CD8-positive, alpha-beta memory T cell (primary cell): ENCODE measurements at places on chromosomes 4 and X.

- DNase-seq = no peak
Measured at GRCh38 chr4:92333016-92333415, 29.2 kb downstream of the GRID2 start.

GRCh38 chr4:100294356-100294755, 104.1 kb upstream of the DDIT4L start:
- no peak for DNase-seq

- no peak for DNase-seq
Measured at GRCh38 chr4:98977557-98977956, 18.0 kb upstream of the METAP1 start.

DNA sequence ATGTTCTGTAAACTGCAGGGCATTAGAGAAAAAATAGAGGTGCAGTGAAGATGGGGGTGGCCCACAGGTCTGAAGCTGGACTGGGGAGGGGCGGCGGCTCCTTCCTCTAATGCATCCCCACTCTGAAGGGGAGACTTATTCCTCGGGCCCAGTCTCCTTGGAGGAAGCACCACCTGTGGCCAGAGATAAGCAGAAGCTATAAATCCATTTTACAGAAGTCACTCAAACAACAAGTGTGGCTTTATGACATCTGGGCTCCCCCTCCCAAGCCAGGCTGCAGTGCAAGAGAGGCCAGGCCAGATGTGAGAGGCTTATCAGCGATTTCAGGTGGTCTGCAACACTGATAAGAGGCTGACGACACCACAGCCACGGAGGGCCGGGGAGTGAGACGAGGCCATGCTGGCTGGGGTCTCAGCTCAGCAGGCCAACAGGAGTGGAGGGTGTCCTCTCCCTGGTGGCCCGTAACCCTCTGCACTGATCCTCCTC, 15.8 kb downstream of the CYTL1 start:
- DNase-seq = no peak

- DNase-seq = no peak
Measured at GRCh38 chrX:127057891-127058619, 238.5 kb downstream of the PRR32 start.

DNA sequence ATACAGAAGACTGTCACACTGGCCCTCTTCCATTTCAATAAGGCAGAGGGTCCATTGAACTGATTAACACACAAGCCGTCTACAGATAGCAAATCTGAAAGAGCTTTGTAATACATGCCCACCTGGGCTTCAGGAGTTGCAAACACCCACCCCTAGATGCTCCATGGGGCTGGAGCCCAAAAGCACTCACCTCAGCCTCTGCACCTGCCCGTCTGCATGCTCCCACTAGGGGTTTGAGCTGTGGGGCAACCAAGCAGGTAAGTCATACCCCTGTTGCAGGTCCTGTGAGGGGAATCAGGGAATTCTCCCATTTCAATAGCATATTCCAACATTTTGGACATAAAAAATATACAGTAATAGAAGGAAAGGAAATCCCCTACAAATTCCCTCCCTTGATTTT, 243.0 kb upstream of the KCNIP4 start:
- DNase-seq = no peak

GRCh38 chrX:276581-277201, 4.5 kb upstream of the PLCXD1 start:
- DNase-seq = no peak

GRCh38 chr4:179116581-179116980, 1674.3 kb upstream of the AGA start:
- DNase-seq = no peak

DNA sequence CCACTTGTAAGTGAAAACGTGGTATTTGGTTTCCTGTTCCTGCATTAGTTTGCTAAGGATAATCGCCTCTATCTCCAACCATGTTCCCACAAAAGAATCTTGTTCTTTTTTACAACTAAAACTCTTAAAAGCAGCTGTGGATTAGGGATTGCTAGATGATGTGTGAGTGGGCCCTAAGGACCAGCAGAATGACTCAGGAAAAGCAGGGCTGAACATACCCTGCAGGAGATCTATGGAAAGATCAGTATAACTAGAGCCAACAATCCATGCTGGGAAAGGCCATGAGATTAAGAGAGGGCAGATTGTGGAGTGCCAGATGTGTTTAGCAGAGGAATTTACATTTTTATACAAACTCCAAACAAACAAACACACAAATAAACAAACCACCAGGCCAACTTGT, 128.4 kb upstream of the TMEM164 start:
- no peak for DNase-seq

DNA sequence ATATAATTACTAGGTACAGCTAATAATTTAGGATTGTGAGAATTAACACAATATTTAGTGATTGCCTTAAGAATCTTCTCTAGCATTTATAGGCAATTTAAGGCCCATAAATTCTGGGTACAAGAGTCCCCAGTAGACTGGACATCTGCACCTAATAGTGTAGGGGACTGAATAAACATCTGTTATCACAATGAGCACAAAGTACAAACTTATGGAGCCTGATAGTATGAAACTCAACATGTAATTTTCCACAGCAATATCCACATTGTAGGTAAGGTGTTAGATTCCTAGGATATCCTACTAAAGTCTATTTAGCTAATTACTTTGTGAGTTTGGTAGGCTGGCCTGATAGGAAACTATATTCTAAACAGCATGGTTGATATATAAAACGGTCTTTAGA, 178.3 kb downstream of the FAM13A start:
- no peak for DNase-seq

- no peak for DNase-seq
Measured at GRCh38 chrX:139971394-139971749, 6.1 kb upstream of the CXorf66 start.

DNA sequence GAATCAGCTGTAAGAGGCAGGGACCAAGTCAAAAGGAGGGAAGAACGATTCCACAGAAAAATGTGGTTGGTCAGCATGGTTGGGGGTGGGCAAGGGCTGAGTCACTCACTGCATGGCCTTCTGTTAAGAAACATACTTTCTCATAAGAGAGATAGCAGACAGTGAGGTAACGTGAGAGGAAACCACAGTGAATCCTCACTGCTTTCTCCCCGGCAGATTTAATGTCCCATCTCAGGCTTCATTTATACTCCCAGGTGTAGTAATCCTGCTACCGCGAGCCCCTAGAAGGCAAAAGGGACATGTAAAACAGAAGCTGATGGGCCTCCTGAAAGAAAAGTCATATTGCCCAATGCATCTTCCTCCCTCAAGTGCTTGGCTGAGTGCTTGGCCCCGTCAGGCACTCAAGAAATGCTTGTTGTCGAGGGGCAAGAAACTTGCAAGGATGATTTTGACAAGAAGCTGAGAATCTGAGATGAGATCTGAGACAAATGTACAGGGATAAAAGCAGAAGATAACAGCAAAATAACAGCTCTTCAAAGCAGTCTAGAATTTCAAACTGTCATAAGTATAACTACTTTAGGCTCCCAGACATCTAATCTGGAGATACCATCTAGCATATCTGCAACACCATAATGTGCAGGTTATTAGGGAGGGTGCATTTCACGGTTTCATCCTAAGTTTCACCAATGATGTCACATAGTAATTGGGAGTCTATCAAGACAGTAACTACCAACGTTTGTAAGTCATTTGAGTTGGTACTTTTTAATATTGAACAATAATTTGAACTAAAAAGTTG, 40.2 kb downstream of the SH3KBP1 start:
- no peak for DNase-seq

DNA sequence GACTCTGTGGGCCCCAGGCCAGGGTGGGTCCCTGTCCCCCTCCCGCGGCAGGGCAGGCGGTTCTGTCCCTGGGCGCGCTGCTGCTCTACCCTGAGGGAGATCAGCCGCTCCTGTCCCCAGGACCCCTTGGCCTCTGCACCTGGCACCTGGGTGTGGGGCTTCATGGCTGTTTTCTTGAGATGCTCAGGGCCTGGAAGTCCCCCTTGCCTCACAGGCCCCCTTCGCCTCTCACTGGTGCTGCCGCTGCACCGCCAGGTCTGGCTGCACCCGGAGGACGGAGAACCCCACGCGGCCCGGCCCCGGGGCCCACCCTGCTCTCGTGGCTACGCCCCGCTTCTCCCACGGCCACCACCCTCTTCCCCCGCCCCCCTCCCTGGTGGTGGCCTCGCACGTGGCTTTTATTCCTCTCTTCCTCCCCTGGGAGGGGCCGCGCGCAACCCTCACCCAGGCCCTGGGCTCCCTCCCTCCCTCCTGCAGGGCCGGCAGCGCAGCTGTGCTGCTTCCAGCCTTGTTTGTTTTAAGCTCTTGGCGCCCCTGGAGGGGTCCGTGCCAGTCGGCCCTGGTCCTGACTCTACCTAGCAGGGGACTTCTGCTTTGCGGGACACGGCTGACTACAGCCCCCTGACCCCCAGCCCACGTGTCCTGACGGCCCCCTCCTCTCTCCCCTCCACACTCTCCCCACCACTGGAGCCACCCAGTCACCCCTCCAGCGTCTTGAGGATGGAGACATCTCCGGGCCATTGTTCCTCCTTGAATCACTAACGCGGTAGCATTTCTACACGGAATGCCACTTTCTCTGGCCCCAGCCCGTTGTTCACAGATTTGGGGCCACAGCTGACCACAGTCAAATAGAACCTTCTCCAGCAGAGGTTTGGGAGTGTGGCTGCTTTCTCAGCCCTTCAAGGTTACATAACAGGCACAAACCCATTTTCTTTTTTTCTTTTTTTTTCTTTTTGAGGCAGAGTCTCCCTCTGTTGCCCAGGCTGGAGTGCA, 20.6 kb upstream of the CLDN24 start:
- DNase-seq = no peak

DNA sequence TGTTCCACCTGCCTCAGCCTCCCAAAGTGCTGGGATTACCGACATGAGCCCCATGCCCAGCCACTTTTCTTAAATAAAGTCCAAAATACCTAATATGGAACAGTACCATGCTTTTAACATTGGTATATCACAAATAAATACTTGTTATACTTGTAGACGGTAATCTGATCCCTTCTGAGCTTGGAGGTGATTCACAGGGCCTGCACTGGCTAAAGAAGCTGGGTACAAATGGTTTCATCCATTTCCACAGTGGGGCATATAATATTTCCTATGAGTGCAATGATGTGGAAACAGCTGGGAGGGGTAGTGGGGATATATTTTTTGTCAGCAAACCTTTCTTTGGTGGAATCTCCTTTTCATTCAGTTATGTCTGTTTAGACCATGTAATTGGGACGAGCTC, 35.8 kb downstream of the PLK4 start:
- no peak for DNase-seq

- DNase-seq = no peak
Measured at GRCh38 chr4:185332575-185333464, 62.9 kb downstream of the LRP2BP start.

GRCh38 chrX:79452881-79453280, 85.7 kb upstream of the ITM2A start:
- no peak for DNase-seq

DNA sequence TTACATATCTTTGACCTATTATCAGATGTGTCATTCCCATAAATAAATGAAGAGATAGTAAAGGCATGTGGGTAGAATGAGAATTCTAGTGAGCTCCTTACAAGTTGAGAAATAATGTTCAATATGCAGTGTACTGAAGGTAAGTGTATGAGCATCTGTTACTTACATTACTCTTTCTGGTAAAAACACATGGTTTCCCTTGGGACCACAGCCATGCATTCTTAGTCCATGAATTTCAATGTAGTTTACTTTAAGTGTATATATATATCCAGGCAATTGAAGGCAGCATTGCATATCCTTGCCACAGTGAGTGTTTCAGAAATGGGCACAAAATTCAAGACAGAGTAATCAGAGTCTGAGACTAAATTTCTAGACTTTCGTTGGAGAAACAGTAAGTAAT, 277.2 kb downstream of the CXXC4 start:
- no peak for DNase-seq

GRCh38 chr4:80685214-80685613, 345.3 kb upstream of the BMP3 start:
- no peak for DNase-seq

GRCh38 chr4:146292508-146292907, 78.2 kb downstream of the REELD1 start:
- DNase-seq = no peak

GRCh38 chrX:55624403-55624802, 1.2 kb downstream of the FOXR2 start:
- DNase-seq = no peak

DNA sequence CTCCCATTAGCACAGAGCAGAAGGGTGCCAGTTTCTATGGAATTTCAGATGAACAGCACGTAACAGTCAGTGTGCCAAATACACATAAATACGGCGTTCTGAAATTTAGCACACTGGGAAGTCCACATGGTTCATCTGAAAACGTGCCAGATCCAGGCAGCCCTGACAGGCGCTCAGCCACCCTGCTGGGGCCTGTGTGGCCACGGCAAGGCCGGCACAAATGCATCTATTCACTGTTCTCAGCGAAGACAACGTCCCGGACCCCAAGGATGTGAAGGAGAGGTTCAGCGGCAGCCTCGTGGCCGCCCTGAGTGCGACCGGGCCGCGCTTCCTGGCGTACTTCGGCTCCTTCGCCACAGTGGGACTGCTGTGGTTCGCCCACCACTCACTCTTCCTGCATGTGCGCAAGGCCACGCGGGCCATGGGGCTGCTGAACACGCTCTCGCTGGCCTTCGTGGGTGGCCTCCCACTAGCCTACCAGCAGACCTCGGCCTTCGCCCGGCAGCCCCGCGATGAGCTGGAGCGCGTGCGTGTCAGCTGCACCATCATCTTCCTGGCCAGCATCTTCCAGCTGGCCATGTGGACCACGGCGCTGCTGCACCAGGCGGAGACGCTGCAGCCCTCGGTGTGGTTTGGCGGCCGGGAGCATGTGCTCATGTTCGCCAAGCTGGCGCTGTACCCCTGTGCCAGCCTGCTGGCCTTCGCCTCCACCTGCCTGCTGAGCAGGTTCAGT, 15.6 kb downstream of the DGKQ start:
- peak; percentile 44 for DNase-seq

- DNase-seq = no peak
Measured at GRCh38 chr4:10123227-10124101, 6.9 kb upstream of the WDR1 start.

- no peak for DNase-seq
Measured at GRCh38 chr4:76799718-76800117, 98.2 kb downstream of the SOWAHB start.

- DNase-seq = no peak
Measured at GRCh38 chr4:110595583-110595982, 27.3 kb downstream of the PITX2 start.

DNA sequence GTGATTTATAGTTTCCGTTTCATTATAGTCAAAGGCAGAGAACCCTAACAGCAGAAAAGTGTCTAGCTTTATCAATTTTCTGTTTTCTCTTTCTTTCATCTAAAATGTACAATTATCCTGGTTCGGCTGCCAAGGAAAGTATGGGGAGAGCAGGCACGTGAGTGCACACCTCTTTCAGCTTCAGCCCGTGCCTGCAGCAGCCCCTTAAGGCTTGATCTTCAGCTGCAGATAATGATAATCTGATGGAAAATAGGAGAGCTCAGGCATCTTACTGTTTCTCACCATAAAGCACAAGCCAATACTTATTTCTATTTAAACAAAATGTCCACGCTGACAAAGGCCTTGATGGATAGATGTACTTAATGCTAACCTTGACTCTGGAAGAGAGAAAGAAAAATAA, 334.4 kb downstream of the UNC5C start:
- no peak for DNase-seq

- no peak for DNase-seq
Measured at GRCh38 chr4:117331817-117332216, 246.4 kb upstream of the TRAM1L1 start.
